M059J (cell line): ENCODE measurements at places on chromosomes 1 and 21. TPM values are rescaled to one million over a fixed set of nuclear protein-coding genes. Genes with fewer than 3 reads are reported as not detected.

- DNase-seq, result no peak
Measured at GRCh38 chr1:159653201-159653600, 61.2 kb downstream of the CRP start.

DNA sequence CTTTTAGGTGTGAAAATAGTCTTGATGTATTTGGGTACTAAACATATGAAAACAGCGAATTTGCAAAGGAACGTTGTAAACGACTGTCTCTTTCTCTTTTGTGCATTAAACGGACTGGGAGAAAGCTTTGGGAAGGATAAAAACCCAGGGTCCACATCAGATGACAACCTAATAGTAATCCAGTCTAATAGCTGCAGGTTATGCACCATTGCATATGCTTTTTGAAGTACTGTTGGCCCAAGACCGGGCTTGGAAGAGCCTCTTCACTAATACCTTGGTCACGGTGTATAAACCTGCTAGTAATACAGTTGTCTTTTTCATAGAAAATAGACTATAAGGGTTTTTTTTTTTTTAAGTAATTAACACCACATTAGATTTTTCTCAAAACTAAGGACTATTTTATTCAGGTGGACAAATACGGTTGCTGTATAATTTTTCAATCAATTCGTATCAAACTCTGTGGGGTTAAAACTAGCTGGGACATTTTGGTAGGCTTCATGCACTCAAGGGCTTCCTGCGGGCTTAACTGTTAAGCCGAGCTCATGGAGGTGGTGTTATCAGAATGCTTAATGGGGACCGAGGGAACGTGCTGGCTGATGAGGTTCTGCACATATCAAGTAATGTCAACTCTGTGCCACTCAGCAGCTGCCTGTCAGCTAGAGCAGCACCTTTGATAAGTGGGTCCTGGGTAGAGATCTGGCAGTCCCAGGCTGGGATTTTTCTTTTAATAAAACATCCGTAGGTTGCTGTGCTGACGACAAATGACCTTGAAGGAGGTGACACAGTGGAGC lies 2.1 kb downstream of the RYR2 start:
- DNase-seq, result no peak

DNA sequence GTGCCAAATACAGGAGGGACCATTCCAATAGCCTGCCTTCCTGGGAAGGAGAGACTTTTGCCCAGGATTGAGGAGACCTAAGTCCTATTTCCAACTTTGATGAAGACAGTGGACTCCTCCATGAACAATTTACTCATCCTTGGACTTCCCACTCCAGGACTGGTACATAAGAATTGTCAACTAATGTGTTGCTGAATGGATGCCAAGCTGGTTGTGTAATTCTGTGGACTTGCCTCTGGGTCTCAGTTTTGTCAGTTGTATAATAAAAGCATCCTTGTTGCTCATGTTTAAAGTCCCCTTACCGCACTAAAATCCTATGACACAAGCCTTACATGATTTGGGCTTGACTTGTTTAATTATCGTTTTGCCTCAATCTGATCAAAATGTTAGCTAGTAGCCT lies 13.2 kb upstream of the ZP4 start:
- DNase-seq, result no peak

DNA sequence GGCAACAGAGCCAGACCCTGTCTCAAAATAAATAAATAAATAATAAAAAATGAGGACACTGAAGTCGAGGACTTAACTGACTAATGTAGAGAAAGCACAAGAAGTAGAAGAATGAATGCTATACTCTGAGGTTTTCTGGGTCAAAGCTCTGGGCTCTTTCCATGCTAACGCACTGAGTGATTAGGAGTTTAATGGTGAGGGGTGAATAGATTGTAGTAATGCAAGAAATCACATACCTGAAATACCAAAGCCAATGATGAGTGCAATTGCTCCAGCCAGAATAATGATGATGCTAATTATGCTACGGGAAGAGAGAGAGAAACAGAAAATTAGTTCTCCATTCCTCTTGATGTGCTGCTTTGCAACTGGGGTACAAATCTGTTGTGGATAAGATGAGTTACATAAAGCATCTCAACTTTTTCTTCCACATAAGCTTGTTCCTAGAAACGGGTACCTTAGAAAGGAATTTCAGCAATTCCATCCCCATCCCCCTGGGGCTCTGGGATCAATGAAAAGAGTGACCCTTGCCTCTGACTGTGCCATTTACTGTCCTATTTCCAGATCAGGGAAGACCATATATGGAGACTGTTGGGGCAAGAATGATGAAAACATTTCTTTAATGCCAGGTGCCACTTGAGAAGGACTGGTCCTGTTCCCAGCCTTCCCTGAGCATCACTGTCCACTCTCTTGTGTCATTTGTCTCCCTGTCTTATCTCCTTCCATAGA lies 40.7 kb downstream of the VTCN1 start:
- DNase-seq, result peak; percentile 34

GRCh38 chr1:192951691-192952460 lies 107.3 kb downstream of the UCHL5 start:
- peak; percentile 80 for DNase-seq

DNA sequence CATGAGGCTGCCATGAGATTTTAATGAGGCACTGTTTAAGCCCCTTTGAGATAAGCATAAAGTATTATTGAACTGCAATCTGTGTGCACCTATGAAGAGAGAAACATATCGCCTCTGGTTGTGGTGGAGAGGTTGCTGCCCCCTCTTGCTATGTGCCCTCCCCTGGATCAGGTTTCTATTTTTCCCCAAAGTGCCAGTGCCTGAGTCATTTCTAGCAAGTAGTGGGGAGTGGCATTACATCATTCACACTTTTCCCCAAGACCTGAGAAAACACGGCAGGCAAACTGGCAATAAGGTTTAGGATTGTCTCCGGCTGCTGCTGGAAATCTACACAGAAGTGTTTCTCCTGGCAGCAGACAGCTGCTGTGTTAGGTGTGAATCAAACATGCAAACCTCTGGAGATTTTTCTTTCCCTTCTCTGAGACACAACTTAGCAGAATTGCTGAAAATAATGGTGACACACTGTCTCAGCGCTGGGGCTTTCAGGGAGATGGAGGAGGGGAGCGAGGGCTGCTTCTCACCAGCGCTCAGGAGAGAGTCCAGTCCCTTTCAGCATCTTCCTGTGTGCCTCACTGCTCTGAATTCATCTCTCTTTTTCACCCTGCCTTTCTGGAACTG lies 13.7 kb upstream of the RGS16 start:
- DNase-seq, result peak; percentile 36

DNA sequence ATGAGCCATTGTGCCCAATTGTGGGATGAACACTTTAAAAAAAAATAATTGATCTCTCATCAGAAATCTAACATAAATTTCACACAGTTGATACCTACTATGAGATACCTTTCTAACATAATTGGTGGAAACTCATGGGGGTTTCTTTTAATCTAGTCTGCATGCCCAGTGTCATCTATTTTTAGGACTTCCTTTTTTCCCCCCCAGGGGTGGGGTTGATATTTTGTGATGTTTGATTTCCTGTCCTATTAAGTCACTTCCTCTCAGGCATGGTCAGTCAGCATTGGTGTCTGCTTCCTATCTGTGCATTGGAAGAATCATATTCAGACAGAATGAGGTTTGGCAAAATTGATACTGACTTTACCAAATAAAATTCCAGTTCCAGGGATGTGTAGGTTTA lies 21.5 kb downstream of the NFYC start:
- DNase-seq, result no peak

Gene PYHIN1
- not detected in 2 replicates for total RNA-seq

Gene PLA2G2D
- not detected in 2 replicates for total RNA-seq
